GM06990 (cell line): ENCODE measurements at places on chromosomes 7 and 10.

GRCh38 chr7:88204525-88205110, 15.2 kb downstream of the SRI start:
- DNase-seq = no peak

DNA sequence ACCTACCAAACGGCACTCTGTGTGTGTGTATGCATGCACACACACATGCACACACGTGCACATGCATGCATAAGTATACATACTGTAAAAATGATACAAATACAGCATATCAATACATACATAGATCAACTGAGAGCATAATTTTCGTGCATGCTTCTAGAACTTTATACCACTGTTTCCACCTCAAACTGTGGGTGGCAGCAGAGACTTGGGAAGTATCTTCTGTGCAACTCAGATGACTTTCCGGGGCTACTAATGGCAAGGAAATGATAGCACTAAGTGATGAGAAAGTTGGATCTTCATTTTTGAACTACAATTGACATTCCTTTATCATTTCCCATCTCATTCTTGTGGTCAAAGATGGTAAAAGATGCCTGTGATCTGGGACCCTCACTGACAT, 570.7 kb downstream of the REEP3 start:
- DNase-seq = no peak

DNA sequence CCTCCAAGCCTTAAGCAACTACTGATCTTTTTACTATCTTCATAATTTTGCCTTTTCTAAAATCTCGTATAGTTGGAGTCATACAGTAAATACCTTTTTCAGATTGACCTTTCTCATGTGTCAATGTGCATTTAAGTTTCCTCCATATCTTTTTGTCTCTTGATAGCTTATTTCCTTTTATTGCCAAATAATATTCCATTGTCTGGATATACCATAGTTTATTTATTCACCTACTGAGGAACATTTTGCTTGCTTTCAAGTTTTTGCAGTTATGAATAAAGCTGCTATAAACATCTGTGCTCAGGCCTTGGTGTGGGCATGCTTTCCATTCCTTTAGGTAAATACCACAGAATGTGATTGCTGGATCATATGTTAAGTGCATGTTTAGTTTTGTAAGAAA, 161.2 kb upstream of the GNAI1 start:
- no peak for DNase-seq

GRCh38 chr7:52053525-52053924, 736.9 kb upstream of the COBL start:
- no peak for DNase-seq

- DNase-seq = no peak
Measured at GRCh38 chr10:112959207-112959838, 9.3 kb downstream of the TCF7L2 start.

- DNase-seq = no peak
Measured at GRCh38 chr7:154289119-154289518, 236.9 kb downstream of the DPP6 start.

GRCh38 chr10:54710918-54711317, 90.1 kb downstream of the PCDH15 start:
- no peak for DNase-seq

DNA sequence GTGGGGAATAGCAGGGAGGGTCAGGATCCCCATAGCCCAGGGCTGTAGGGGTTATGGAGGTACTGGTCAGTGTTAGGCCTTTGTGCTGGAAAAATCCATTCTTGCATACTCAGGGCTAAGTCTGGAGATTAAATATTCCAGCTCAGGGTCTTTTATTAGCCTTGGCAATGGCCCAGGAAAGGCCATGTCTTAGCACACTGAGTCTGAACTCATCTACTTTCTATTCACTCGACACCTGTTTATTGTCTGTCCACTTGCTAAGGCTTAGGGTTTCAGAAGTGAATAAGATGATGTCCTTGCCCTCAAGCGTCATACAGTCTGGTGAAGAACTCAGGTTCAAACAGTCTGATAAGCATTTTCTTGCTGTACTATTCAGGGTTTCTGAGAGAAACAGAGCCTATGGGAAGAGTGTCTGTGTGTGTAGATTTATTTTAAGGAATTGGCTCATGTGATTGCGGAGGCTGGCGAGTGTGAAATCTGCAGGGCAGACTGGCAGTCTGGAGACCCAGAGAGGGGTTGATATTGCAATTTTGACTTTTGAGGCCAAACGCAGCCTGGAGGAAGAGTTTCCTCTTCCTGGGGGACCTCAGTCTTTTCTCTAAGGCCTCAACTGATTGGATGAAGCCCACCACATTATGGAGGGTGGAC, 135.8 kb downstream of the RAMP3 start:
- no peak for DNase-seq

GRCh38 chr10:47136866-47137265, 163.1 kb upstream of the GDF10 start:
- no peak for DNase-seq

- DNase-seq = no peak
Measured at GRCh38 chr7:82443036-82443546, 486 bp downstream of the CACNA2D1 start.
